Upper lobe of left lung (tissue), 6 donors: ENCODE measurements at places on chromosomes 4 and X. TPM values are rescaled to one million over a fixed set of nuclear protein-coding genes. Genes with fewer than 3 reads are reported as not detected.

DNA sequence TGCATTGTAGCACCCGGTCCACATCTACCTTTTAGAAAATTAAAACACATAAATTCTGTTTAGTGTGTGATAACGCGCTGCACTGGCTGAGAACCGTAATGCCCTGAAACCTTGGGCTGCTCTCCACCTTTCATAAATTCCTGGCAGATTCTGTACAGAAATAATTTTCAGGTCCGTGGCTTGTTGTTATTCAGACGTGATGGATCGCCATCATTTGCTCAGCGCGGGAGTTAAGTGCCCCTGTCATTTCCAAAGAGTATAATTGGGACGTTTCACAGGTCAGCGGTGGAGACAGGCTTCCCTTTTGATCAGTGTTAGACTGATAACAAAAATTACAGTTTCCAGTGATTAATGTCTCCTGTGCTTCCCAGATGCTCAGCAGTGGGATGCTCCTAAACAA, 16.5 kb downstream of the UVSSA start:
- H3K4me1 ChIP-seq, result no peaks in the 10 kb centered on the region
- H3K4me3 ChIP-seq, result no peak overlapping the region
- no peaks in the 10 kb centered on the region for H3K36me3 ChIP-seq
- H3K27me3 ChIP-seq, result no peaks in the 10 kb centered on the region
- no peak for DNase-seq
- no peak overlapping the region for H3K27ac ChIP-seq

DNA sequence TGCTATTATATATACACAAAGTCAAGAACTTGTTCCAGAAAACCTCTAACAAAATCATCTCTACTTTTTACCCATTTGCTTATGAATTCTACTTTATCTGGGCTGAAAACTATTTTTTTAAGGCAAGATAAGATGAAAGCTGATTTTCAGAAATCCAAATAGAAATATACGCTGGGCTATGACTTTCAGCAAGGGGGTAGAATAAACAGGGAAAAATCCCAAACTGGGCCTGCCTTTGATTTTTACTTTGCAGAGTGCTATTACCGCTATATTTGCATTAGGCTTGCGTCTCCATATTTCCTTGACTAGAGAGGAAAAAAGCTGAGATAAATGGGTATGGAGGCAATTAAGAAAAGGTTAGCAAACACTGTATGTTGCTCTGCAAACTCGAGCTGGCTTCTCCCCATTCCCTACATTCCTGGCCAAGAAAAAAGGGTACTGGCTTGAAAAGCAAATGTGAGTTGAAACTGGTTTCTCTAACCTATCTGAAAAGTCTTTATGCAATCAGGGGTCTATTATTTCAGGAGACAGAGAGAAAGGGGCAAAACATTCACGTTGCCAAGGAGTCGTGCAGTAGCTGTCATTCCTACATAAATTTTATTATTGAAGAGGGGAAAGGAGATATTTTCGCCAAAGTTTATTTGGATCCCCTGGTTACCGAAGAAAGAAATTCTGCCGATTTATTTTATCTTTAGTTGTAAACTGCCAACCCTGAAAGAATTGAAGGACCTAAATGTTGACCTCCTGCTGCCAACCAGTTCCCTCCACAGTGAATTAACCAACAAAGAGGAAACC, 2.2 kb downstream of the TMEM47 start:
- H3K4me3 ChIP-seq, result peak overlapping the region; percentile 59
- DNase-seq, result no peak
- peak overlapping the region; percentile 4 for H3K27ac ChIP-seq

DNA sequence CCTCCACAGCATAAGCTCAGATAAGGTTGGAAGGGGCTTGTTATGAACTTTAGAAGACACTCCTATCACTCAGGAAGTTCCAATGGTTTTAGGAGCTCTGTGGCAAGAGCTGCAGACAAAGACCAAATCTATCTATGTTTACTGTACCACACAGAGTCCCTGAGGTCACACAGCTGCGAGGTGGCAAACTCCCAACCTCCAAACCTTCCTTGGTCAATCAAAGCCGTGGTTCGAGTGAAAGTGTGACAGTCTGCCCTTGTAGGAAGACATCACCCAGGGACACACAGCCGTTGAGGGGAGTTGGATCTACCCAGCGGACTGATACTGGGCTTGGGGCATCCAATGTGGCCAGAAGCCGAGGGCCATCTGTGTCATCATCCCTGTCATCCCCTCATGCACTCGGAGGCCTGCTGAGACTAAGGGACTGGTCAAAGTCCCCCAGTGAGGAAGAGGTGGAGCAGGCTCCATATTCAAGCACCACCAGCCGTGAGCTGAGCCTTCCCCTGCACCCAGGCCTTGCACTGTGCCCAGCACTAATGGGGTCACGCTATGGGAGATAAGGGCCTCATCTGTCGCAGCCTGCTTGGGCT, 26.8 kb downstream of the MAN2B2 start:
- H3K4me1 ChIP-seq, result no peaks in the 10 kb centered on the region
- DNase-seq, result no peak
- no peak overlapping the region for H3K4me3 ChIP-seq
- no peaks in the 10 kb centered on the region for H3K27me3 ChIP-seq
- H3K36me3 ChIP-seq, result peaks cover 90% of the 10 kb centered on the region
- no peak overlapping the region for H3K27ac ChIP-seq

DNA sequence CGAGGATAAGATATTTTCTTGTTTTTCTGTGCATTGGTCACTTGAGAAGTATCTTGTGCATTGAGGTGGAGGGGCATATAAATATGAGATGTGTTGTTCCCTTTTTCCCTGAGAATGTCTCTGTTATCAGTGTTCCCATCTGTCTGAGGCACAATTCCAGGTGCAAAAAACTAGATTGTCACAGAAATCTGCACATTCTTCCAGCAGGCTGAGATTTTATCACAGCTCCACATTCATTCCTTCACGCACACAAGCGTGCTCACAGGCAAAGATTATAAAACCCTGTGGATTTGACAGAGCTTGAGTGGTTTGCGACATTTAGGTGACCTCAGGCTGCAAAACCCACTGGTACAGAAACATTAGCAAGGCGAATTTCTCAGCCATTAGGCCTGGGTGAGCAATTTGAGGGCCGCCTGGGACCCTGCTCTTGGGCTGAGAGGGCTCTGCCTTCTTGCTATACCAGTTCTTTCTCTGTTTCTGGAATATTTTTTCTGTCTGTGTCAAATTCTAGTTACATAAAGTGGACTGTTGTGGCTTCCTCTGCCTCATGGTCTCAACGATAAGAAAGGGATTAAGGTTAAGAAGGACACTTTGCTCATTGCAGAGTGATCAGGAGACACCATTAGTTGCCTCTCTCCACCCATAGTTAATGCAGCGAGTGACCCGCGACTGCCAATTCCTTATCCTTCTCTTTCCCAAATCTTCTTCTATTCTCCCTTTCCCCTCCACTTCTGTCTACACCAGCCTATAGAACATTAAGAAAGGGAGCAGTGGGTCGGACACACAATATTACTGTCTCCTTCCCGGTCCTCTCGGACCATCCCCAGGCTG, 86.7 kb upstream of the C1QTNF7 start:
- peak overlapping the region; percentile 15 for H3K4me3 ChIP-seq
- H3K4me1 ChIP-seq, result no peaks in the 10 kb centered on the region
- H3K27me3 ChIP-seq, result no peaks in the 10 kb centered on the region
- H3K36me3 ChIP-seq, result no peaks in the 10 kb centered on the region

UGT2B7 gene
- not detected for total RNA-seq
